Regular cardiac myocyte (primary cell): ENCODE measurements at places on chromosomes 6 and 20. TPM values are rescaled to one million over a fixed set of nuclear protein-coding genes. Genes with fewer than 3 reads are reported as not detected.

The MCHR2 gene
- not detected in 2 replicates for total RNA-seq

The ZNF337 gene
- 15.7 and 25.7 TPM in 2 replicates for total RNA-seq

The NKX2-2 gene
- not detected in 2 replicates for total RNA-seq

The KCNG1 gene
- 5.4 and 13.5 TPM in 2 replicates for total RNA-seq

The NKX2-4 gene
- total RNA-seq: not detected in 2 replicates

The C6orf163 gene
- 0.77 and 2.0 TPM in 2 replicates for total RNA-seq

The SLC35D3 gene
- under 0.01 TPM in 1 of 2 replicates, not detected in the other for total RNA-seq

The LY6G6D gene
- total RNA-seq: not detected in 2 replicates

The SPAG4 gene
- 17.1 and 36.1 TPM in 2 replicates for total RNA-seq
